ENCODE measurements at places on chromosomes 13 and 19. TPM values are rescaled to one million over a fixed set of nuclear protein-coding genes. Genes with fewer than 3 reads are reported as not detected.

- DNase-seq, result no peak
Measured at GRCh38 chr13:104295537-104295936, 1229.3 kb upstream of the SLC10A2 start.

DNA sequence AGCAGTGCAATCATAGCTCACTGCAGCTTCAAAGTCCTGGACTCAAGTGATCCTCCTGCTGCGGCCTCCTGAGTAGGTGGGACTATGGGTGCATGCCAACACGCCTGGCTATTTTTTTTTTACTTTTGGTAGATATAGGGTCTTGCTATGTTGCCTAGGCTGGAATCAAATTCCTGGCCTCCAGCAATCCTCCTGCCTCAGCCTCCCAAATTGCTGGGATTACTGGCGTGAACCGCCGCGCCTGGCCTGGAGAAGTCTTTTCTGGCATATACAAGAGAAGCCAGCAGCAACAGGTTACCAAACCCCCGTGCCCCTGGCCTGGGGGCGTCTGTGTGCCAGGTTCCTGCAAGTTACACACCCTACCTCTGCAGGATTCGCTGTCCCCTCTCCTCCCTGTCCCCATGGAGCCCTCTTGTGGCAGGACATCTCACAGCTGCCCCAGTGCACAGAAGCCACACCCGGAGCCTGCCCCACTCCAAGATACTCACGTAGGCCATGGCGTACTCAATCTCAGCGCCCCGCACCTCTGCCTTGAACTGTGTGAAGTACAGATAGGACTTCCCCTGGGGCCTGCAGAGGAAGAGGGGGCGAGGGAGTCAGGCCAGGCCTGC lies 9.9 kb downstream of the MYDGF start:
- DNase-seq, result no peak

GRCh38 chr19:53389978-53390377 lies 5.0 kb upstream of the ZNF765 start:
- DNase-seq, result no peak

DNA sequence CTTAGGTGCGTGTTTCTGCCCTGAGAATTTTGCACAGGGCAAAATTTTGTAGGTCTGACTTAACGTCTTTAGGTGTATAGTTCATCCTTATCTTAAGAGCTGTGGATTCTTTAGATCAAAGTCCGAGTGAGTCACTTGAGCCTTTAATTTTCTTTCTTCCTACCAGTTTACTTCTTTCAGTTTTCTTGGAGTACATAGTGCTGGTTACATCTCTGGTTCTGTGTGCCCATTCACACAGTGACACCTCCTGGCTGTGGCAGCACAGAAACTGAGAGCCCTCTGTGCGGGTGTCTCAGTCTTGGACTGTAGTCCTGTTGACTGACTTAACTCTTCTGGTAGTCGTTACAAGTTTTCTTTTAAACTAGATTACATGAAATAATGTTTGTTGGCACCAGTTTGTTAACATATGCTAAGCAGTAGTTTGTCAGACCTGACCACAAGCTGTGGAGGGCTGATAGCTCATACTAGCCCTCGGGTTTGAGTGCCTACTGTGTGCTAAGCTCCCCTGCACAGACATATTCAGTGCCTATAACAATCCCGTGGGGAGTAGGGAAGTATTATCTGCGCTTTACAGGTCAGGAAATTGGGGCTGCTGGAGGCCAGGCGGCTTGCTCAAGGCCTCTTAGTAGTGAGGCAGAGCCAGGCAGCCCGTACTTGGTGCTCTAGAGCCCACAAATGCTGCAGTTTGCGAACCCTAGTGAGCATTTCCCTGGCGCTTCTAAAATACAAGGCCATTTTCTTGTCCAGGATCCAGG lies 1.6 kb downstream of the GATAD2A start:
- no peak for DNase-seq

GRCh38 chr13:52665325-52665724 lies 12.7 kb downstream of the SUGT1 start:
- peak; percentile 16 for DNase-seq

DNA sequence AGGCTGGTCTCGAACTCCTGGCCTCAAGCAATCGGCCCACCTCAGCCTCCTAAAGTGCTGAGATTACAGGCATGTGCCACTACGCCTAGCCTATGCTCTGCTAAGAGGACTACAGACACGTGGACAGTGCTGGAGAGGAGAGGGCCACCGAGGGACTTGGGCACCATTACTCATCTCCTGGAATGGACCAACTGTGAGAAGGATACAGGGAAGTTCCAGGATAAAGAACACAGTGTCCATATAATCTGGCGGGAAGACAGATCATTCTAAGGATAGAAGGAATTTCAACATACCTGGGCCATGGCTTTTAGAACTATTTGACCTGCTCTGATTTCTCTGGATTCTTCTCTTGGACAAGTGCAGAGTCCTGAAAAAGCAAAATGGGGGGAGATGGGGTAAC lies 12.8 kb downstream of the ZNF565 start:
- no peak for DNase-seq

DNA sequence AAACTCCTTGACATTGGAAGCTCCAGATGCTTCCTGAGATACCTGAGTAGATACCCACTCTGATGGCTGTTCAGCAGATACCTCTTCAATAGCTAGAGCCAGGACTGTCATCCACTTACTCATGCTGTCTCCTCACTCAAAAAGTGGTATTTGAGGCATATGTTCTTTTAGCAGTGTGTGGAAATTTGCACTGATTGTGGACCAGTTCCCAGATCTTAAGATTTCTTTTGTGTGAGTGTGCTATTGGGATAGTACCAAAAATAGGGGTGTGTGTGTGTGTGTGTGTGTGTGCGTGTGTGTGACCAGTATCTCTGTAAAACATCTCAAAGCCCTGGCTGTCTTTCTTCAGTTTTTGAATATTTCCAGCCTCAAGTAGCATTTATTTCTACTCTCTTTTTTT lies 108.3 kb downstream of the SLITRK5 start:
- no peak for DNase-seq

DNA sequence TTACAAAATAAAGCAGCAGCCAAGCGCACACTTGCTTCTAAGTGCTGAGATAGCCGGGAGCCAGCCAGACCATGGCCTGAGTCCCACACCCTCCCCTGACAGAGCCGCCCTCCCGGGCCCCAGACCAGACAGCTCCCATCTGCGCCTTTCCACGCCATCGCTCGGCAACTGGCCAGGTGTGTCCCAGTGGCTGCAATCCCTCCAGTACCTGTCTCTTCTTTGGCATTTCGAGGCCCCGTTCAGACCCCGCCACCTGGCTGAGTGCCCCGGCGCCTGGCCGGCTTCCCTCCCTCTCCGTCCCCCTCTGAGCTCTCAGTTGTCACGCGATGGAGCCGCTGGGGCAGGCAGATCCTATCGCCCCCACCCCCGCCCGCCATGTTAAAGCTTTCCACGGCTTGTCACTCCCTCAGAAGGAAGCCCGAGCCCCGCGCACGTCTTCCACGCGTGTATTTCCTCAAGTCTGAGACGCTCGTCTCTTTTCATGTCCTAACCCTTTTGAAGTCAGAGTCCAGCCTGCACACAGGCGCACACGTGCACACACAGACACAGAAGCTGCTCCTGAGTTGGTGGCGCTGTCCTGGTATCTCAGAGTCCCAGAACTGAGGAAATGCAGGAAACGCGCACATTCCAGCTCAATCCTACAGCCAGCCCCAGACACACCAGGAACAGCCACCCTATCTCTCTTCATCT lies 7.9 kb downstream of the MLLT1 start:
- DNase-seq, result no peak

WDR62 gene
- 17.0 TPM for total RNA-seq

CCDC8 gene
- 0.10 TPM for total RNA-seq

FFAR1 gene
- not detected for total RNA-seq

FAM98C gene
- total RNA-seq, result 33.8 TPM
